ENCODE measurements at places on chromosomes 13 and 19. TPM values are rescaled to one million over a fixed set of nuclear protein-coding genes. Genes with fewer than 3 reads are reported as not detected.

- no peaks in the 10 kb centered on the region for H3K27me3 ChIP-seq
- peaks cover 7% of the 10 kb centered on the region for H3K4me1 ChIP-seq
- DNase-seq, result peak; percentile 42
- H3K36me3 ChIP-seq, result peaks cover 4% of the 10 kb centered on the region
- H3K4me3 ChIP-seq, result no peak overlapping the region
These were observed 8.8 kb downstream of the ATP4B start for GRCh38 chr13:113649212-113649611.

- H3K4me3 ChIP-seq, result no peak overlapping the region
- peaks cover 5% of the 10 kb centered on the region for H3K27me3 ChIP-seq
- no peaks in the 10 kb centered on the region for H3K36me3 ChIP-seq
- H3K4me1 ChIP-seq, result peaks cover 7% of the 10 kb centered on the region
- H3K27ac ChIP-seq, result peak overlapping the region; percentile 21
These were observed 155.0 kb upstream of the SERP2 start for GRCh38 chr13:44218501-44219240.

GRCh38 chr19:38047641-38048040 lies 140.6 kb downstream of the SIPA1L3 start:
- no peak overlapping the region for H3K27ac ChIP-seq
- no peaks in the 10 kb centered on the region for H3K27me3 ChIP-seq
- H3K36me3 ChIP-seq, result peaks cover 17% of the 10 kb centered on the region
- peaks cover 21% of the 10 kb centered on the region for H3K4me1 ChIP-seq
- no peak overlapping the region for H3K4me3 ChIP-seq

DNA sequence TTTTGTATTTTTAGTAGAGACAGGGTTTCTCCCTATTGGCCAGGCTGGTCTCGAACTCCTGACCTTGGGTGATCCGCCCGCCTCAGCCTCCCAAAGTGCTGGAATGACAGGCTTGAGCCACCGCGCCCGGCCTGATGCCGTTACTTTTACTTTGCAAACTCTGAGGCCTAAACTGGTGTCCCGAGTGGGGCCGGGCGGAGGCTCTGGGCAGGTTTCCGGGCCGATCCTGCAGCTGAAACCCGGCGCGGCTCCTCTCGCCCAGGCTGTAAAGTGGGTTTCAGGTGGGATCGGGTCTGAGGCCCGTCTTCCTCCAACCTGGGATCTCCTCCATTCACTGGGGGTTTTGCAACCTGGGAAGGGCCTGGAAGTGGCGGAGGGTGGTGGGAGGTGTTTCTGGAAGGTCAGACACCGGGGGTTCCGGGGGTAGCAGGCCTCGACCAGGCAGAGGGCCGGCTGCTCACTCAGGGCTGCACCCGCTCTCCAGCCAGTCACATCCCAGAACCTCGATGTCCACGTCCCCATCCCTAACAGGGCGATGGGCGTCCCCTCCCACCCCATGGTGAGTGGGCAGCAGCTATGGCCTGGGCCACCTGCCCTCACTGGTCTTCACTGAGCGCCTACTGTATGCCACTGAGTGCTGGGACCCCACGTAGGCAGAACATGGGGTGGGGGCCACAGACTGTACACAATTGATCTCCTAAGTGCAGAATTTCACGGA lies 21.3 kb upstream of the WDR18 start:
- peaks cover 17% of the 10 kb centered on the region for H3K4me1 ChIP-seq
- peaks cover 19% of the 10 kb centered on the region for H3K36me3 ChIP-seq
- DNase-seq, result no peak

DNA sequence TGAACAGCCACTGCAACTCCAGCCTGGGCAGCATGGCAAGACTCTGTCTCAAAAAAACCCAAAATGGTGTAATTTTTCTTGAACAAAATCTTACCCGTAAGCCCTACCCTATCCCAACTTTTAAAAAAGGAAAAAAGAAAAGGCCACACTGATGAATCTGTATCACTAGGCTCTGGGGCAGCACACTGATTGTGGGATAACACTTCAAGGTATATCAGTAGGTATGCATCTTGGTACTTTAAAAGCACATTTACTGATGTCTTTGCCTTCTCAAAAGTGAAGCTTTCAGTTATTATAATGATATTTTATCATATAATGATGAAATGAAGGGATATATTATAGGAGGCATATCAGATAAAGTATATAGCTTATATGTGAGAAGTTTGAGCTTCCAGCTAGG lies 24.3 kb downstream of the ZNF112 start:
- no peaks in the 10 kb centered on the region for H3K27me3 ChIP-seq
- H3K27ac ChIP-seq, result no peak overlapping the region
- peaks cover 85% of the 10 kb centered on the region for H3K36me3 ChIP-seq
- H3K4me3 ChIP-seq, result no peak overlapping the region
- no peak for DNase-seq

DNA sequence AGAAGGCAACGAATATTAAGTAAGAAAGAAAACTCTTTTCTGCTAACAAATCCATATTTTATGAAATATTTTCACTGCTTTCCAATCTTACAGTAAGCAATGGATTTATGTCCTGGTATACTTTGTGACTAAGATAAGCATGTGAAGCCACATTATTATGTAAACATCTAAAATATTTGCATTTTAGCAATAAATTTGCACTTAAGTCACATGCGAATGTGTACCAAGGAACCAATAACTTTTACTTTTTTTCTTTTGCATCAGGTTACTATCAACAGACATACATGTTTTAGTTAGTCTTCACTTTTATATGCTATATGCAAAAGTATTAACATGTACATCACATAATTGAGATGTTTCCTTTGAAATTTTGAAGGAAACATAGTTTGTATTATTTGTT lies 536.7 kb downstream of the SLITRK6 start:
- no peak overlapping the region for H3K27ac ChIP-seq
- peaks cover 3% of the 10 kb centered on the region for H3K27me3 ChIP-seq
- H3K4me3 ChIP-seq, result no peak overlapping the region

GRCh38 chr13:73647417-73647816 lies 486.8 kb downstream of the KLF12 start:
- H3K4me3 ChIP-seq, result no peak overlapping the region
- no peaks in the 10 kb centered on the region for H3K27me3 ChIP-seq
- no peak overlapping the region for H3K27ac ChIP-seq
- H3K36me3 ChIP-seq, result no peaks in the 10 kb centered on the region

DNA sequence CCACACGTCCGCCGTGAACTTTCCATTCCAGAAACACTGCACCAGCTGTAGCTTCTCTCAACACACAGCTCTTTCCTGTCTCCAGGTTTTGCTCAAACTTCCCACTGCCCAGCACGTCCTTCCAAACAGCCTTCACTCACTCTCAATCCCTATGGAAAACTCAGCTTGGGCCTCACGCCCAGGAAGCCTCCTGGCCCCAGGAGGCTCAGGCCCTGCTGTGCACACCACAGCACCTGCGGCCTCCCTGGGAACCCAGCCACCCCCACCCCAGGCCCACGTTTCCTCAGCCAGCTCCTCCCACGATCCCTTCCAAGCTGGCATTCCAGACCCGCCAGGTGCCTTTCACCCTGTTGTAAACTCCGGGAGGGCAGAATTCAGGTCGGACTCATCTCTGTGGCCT lies 35.2 kb downstream of the C13orf46 start:
- peaks cover 7% of the 10 kb centered on the region for H3K27me3 ChIP-seq

DNA sequence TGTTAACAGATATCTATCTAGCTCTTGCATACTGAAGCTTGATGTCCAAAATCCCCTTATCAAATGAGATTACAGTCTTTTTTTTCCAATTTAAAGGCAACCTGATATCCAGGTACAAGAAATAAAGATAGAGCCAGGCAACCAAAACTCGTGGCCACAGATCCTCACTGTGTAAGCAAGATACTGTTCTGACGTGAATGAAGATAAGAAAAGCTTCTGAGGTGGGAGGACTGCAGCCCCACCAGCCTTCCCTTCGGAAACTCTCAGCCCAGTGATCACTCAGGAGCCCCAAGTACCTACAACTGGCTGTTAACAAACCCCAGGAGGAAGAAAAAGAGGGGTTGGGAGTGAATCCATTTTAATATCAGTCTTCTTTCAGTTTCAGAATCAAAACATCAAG lies 191.6 kb downstream of the EFNB2 start:
- H3K27ac ChIP-seq, result no peak overlapping the region
- peaks cover 9% of the 10 kb centered on the region for H3K27me3 ChIP-seq
- DNase-seq, result no peak
- H3K36me3 ChIP-seq, result peaks cover 13% of the 10 kb centered on the region
- H3K4me3 ChIP-seq, result peak overlapping the region; percentile 15
- peaks cover 16% of the 10 kb centered on the region for H3K4me1 ChIP-seq

GRCh38 chr19:32367948-32368536 lies 22.6 kb downstream of the ZNF507 start:
- no peak overlapping the region for H3K4me3 ChIP-seq
- no peak for DNase-seq

- H3K4me3 ChIP-seq, result no peak overlapping the region
- H3K36me3 ChIP-seq, result no peaks in the 10 kb centered on the region
- peaks cover 18% of the 10 kb centered on the region for H3K4me1 ChIP-seq
These were observed 893.0 kb downstream of the UQCRFS1 start for GRCh38 chr19:28319918-28320317.

DNA sequence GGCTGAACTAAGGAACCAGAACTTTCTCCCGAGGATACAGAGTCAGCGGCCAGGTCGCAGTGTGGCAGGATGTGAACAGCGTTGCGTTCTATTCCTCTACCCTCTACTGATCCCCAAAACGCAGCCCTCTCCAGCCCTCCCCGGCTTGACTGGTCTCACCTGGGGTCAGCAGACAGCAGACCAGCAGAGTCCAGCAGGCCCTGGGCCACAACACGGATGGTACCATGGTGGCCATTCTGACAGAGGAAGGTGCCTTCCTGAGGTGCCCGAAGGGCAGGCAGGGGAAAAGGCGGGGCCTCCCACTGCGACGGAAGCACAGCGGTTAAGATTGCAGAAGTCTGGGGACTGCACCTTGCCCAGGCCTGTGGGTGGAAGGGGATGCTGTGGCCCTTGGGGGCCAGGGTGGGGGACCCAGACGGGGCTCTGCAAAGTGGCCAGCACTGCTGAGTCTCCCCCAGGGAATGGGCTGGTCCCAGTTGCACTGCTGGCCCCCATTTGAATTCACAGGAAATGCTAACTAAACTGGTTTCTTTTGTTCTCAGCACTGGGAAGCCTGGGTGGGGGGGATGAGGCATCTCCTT lies at the start of gene ICAM3:
ICAM3 (minus strand) TSS at position 245 of the 581 bp plus-strand sequence; CDS start at position 235, 10 bp downstream.
- DNase-seq, result no peak
- H3K4me3 ChIP-seq, result no peak within 1 kb of the TSS
- H3K36me3 ChIP-seq, result no peaks in the 10 kb centered on the region

GRCh38 chr19:18282788-18283141 lies 1.3 kb upstream of the JUND start:
- DNase-seq, result no peak
- H3K27me3 ChIP-seq, result peaks cover 6% of the 10 kb centered on the region
- H3K4me1 ChIP-seq, result peaks cover 38% of the 10 kb centered on the region
- peak overlapping the region; percentile 84 for H3K4me3 ChIP-seq
- H3K27ac ChIP-seq, result peak overlapping the region; percentile 96

GRCh38 chr19:15640904-15641597 lies 354 bp downstream of the CYP4F3 start:
- no peaks in the 10 kb centered on the region for H3K36me3 ChIP-seq
- H3K27me3 ChIP-seq, result no peaks in the 10 kb centered on the region
- H3K4me3 ChIP-seq, result no peak overlapping the region
- H3K27ac ChIP-seq, result no peak overlapping the region

- no peaks in the 10 kb centered on the region for H3K4me1 ChIP-seq
- H3K27ac ChIP-seq, result no peak overlapping the region
- no peaks in the 10 kb centered on the region for H3K36me3 ChIP-seq
- H3K27me3 ChIP-seq, result no peaks in the 10 kb centered on the region
- no peak for DNase-seq
These were observed 2040.3 kb upstream of the PCDH20 start for GRCh38 chr13:63455938-63456337.

GRCh38 chr13:60431108-60431700 lies 34.2 kb downstream of the TDRD3 start:
- H3K4me3 ChIP-seq, result no peak overlapping the region
- H3K36me3 ChIP-seq, result peaks cover 3% of the 10 kb centered on the region

GRCh38 chr13:23671377-23671776 lies 101.2 kb downstream of the TNFRSF19 start:
- no peak for DNase-seq
- H3K4me3 ChIP-seq, result no peak overlapping the region
- H3K36me3 ChIP-seq, result peaks cover 34% of the 10 kb centered on the region
- H3K27ac ChIP-seq, result no peak overlapping the region
- peaks cover 42% of the 10 kb centered on the region for H3K4me1 ChIP-seq

- H3K27me3 ChIP-seq, result no peaks in the 10 kb centered on the region
- H3K36me3 ChIP-seq, result peaks cover 5% of the 10 kb centered on the region
- peak overlapping the region; percentile 78 for H3K27ac ChIP-seq
- H3K4me3 ChIP-seq, result no peak overlapping the region
These were observed 179.3 kb downstream of the KDM4B start for GRCh38 chr19:5147978-5148793.

The RAB3A gene
- 6.7 TPM for total RNA-seq

The URAD gene
- total RNA-seq, result not detected

The CCDC70 gene
- total RNA-seq, result not detected

The PROSER1 gene
- total RNA-seq, result 40.9 TPM

The TRAPPC5 gene
- total RNA-seq, result 107 TPM

The ZNF829 gene
- total RNA-seq, result 3.6 TPM

The PCSK4 gene
- total RNA-seq, result 9.6 TPM
